ENCODE measurements at places on chromosomes 6 and 20.

- DNase-seq = no peak
Measured at GRCh38 chr20:54140067-54140466, 33.7 kb downstream of the CYP24A1 start.

DNA sequence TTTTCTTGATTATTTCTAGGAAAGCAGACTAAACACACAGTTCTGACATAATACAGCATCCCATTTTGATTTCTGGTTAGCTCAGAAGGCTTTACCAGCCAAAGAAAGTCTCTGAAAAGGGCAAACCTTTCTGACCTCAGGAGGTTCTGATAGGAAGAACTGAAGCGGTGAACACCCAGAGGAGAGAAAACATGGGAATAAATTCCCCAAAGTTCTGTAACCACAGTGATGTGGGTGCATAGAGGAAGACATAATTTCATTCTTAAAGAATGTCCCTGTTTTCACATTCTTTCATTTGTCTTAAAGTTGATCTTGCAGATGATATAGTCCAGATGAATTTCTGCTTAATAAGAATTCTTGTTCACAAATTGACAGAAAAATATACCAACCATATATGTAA lies 60.3 kb downstream of the RSPO3 start:
- DNase-seq = no peak

- no peak for DNase-seq
Measured at GRCh38 chr20:48818481-48818987, 9.3 kb downstream of the PREX1 start.

DNA sequence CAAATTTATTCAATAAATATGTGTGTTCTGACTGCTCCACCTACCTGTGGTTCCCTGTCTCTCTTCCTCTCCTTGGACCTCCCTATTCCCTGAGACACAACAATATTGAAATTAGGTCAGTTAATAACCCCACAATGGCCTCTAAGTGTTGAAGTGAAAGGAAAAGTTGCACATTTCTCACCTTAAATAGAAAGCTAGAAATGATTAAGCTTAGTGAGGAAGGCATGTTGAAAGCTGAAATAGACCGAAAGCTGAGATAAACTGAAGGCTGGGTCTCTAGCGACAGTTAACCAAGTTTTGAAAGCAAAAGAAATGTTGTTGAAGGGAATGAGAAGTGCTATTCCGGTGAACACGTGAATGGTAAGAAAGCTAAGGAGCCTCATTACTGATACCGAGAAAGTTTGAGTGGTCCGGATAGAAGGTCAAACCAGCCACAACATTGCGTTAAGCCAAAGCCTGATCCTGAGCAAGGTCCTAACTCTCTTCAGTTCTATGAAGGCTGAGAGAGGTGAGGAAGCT lies 34.1 kb downstream of the UST start:
- no peak for DNase-seq

GRCh38 chr6:139996253-139996834 lies 621.9 kb upstream of the CITED2 start:
- no peak for DNase-seq

DNA sequence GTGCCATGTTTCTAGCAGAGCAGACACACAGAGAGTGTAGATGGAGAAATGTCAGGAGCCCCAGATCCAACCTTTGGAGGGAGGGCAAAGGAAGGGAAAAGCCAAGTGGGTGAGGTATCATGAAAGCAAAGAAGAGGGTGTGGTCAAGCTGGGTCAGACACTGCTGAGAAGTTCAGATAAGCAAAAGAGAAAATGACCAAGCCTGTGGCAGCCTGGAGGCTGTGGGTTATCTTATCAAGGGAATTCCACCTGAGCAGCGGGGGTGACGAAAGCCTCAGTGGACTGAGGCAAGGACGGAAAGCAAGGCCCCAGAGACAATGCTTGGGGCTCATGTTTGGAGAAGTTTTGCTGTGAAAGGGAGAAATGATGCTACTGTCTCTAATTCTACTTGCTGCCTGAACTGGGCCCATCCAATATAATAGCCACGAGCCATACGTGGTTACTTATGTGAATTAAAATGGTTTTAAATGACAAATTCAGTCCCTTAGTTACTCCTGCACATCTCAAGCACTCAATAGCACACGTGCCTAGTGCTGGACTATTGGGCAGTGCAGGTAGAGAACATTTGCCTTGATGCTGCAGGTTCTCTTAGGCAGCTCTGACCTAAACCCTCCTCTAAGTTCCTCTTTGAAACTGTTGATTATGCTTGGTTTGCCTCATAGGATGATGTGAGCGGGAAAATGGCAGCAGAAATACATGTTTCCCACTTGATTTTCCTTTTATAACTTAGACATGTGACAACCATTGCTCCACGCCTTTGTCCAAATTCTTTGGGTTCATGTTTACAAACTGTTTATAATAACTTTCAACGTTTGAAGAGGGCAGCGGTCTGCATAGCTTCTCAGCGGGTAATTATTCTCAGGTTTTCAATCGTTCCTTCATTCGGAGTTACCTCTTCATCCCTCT lies 63.7 kb downstream of the SLC22A23 start:
- no peak for DNase-seq

GRCh38 chr6:158799051-158799792 lies 19.9 kb downstream of the EZR start:
- DNase-seq = peak; percentile 56
